Stimulated activated CD8-positive, alpha-beta memory T cell treated with anti-CD3 and anti-CD28 coated beads, Interleukin-15, amount 100 ng/mL, for 1 hour (primary cell): ENCODE measurements at places on chromosomes 5 and 9.

DNA sequence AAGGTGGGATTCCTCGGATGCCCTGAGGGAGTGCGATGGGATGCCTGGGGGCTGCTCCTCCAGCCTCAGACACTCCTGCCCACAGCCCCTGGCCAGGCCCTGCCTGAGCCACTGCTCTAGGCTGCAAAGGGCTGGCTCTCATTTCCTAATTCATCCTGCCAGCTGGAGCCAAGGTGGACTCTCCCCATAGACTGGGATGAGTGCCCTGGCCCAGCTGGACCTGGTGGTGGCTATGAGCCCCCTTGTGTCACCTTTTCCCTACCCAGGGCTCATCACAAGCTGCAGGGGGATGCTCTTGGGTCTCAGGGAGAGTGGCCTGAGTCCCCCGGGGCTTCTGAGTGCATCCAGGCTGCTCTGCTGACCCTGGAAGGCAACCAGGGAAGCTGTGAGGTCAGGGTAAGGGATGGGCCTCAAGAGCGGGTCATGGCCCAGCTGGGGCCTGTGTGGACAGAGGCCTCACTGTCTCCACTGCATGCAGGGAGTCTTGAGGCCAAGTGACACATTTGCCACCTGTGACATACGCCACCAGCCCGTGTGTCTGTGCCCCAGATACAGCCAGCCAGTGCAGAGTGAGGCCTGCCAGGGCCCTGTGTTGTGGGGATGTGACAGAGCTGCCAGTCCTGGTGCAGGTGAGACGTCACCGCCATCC is 102.7 kb upstream of the IER5L start:
- no peak for DNase-seq

- DNase-seq: no peak
Measured at GRCh38 chr5:163106098-163106497, 331.3 kb upstream of the CCNG1 start.

- DNase-seq: no peak
Measured at GRCh38 chr5:170892196-170892595, 30.4 kb downstream of the RANBP17 start.

DNA sequence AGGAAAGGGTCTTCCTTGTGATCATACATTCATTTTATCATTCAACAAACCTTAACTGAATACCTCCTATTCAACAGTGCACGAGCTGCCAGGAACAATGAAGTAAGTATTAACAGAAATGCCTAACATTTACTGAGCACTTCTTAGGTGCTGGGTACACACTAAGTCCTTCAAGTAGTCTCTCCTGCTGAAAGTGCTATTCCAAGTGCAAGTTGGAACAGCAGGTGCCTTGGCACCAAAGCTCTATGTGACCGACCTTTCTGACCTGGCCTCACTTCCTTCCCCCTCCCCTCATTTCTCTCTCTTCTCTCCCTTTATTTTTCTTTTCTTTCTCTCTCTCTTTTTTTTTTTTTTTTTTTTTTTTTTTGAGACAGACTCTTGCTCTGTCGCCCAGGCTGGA is 94.5 kb downstream of the GRIA1 start:
- no peak for DNase-seq

DNA sequence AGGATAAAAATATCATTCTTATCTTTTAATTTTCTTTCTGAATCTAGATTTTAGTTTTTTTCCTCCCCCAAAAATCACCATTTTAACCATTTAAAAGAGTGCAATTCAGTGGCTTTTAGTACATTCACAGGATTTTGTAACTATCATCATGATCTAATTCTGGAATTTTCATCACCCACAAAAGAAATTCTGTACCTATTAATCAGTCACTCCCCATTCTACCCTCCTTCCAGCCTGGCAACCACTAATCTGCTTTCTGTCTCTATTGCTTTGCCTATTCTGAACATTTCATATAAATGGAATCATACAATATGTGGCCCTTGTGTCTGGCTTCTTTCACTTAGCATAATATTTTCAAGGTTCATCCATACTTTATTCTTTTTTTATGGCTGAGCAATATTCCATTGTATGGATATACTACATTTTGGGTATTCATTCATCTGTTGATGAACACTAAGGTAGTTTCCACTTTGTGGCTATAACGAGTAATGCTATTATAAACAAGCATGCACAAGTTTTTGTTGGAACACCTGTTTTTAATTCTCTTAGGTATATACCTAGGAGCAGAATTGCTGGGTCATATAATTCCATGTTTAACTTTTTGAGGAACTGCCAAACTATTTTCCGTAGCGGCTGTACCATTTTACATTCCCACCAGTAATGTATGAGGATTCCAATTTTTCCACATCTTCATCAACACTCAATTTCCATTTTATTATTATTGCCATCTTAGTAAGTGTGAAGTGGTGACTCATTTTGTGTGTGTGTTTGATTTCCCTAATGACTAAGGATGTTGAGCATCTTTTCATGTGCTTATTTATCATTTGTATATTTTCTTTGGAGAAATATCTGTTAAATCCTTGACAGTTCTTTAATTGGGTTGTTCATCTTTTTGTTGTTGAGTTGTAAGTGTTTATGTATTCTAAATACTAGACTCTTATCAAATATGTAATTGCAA is 340.3 kb downstream of the CWC27 start:
- DNase-seq: no peak

GRCh38 chr9:114403153-114403756 is 15.5 kb upstream of the AKNA start:
- DNase-seq: no peak

DNA sequence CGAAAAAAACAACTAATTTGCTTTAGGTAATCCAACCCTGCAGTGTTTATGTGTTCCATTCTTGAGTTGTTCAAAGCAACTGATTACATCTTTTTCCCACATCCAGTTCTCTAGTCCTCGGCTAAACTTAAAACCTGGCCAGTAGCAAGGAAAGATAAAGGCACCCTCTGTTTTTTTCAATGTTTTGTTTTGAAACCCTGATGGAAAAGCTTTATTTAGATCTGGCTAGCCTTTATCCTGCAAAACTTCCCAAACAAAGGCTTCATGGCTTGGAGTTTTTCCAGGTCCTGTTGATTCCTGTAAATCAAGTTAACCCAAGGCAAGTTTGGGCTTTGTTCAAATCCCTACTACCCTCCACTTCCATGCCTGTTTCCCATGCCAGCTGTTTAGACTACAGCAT is 105.1 kb downstream of the CEMIP2 start:
- no peak for DNase-seq

DNA sequence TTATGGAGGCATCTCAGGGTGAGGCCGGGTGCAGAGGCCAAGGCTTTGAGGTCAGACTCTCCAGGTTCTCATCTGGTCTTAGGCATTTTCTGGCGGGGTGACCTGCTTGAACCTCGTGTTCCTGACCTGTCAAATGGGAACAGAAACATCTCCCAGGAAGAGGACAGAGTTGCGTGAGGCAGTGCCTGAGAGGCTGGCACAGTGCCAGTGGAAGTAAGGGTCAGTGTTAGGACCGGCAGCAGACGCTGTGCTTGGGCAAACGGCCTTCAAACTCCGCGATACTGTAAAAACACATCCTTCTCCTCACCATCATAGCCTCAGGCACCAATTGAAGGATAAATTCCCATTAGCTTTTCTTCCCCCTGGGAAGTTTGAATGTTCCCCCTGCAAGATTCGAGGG is 55.6 kb upstream of the FCN2 start:
- DNase-seq: no peak

GRCh38 chr9:114825126-114825795 is 19.4 kb upstream of the TNFSF15 start:
- no peak for DNase-seq

GRCh38 chr5:106522296-106522695 is 1148.4 kb downstream of the EFNA5 start:
- DNase-seq: no peak

- DNase-seq: no peak
Measured at GRCh38 chr9:16406526-16407225, 463.8 kb downstream of the BNC2 start.

- DNase-seq: no peak
Measured at GRCh38 chr9:33125461-33125860, 41.7 kb downstream of the B4GALT1 start.

- DNase-seq: no peak
Measured at GRCh38 chr5:116759860-116760640, 185.4 kb upstream of the SEMA6A start.

DNA sequence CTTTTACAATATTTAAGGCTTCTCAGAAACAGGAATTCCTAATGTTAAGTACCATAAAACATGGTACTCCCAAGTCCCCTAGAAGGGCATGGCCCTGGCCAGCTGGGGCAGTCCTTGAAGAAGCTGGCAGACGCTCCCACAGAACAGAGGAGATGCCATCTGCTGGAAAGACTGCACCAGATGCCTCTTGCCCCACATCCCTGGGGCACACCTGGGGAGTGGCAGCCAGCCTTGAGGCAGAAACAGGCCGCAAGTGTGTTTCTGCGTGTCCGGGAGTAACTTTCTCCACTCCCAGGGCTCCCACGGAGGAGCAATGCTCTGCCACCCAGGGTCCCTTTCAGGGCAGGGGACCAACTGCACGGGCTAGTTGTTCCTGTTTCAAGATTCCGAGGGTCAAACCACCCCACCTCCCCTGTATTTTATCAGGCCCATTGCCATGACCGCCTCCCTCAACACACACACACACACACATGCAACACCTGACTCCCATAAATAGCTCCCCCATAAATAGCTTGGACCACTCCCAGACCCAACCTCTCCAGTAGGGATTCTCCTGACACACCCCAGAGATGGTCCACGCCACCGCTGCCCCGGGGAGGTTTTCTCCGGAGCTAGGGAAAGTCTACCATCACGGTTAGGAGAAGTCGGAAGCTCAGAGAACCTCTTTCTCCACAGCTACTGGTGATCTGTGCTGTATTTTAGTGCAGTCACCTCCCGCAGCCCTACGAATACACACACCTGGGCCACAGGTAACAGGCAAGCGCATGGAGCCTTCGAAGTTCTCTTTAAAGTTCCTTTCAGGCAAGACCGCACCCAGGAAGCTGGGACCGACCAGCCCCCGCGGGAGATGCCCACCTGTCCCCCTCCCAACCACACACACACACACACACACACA is 1.5 kb downstream of the SPOCK1 start:
- no peak for DNase-seq

DNA sequence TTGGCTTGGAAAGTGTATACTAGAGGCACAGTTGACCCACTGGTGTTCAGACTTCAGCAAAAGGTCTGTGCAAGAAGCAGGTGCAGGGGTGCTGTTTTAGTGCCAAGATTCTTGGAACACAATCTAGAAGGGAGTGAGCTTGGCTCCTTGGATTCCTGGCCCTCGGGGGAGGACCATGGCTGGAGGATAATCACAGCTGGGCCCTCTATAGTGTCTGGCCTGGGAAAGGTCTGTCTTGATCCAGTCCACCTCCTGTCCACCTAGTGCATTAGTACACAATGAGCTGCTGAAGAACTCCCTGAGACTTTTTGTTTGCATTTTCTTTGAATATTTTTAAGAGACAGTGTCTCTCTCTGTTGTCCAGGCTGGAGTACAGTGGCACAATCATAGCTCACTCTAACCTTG is 50.4 kb upstream of the PLPP1 start:
- no peak for DNase-seq

DNA sequence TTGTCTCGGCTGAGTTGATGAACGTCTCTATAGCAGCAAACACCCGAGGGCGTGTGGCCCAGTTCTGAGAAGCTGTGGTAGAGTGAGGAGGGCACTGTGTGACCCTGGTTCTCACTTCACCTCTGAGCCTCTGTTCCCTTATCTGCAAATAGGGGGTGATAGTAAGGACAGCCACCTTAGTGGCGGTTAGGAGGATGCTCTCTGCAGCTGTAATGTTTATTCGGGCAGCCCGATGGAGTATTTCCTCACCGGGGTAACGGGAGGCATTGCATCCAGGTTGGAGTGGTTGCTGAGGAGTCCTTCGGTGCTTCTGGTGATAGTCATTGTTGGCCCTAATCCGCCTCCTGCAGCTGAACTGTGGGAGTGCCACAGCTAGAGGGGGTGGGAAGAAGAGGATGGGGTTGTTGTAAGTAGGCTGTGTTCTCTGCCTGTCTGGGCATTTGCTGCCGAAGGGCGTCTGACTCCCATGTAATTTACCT is 13.9 kb downstream of the PRRC2B start:
- peak; percentile 16 for DNase-seq

- DNase-seq: no peak
Measured at GRCh38 chr5:180399401-180400215, 46.5 kb upstream of the GFPT2 start.

GRCh38 chr5:90223756-90224155 is 185.8 kb downstream of the CETN3 start:
- DNase-seq: no peak

- no peak for DNase-seq
Measured at GRCh38 chr5:1799110-1799601, 481 bp downstream of the MRPL36 start.

DNA sequence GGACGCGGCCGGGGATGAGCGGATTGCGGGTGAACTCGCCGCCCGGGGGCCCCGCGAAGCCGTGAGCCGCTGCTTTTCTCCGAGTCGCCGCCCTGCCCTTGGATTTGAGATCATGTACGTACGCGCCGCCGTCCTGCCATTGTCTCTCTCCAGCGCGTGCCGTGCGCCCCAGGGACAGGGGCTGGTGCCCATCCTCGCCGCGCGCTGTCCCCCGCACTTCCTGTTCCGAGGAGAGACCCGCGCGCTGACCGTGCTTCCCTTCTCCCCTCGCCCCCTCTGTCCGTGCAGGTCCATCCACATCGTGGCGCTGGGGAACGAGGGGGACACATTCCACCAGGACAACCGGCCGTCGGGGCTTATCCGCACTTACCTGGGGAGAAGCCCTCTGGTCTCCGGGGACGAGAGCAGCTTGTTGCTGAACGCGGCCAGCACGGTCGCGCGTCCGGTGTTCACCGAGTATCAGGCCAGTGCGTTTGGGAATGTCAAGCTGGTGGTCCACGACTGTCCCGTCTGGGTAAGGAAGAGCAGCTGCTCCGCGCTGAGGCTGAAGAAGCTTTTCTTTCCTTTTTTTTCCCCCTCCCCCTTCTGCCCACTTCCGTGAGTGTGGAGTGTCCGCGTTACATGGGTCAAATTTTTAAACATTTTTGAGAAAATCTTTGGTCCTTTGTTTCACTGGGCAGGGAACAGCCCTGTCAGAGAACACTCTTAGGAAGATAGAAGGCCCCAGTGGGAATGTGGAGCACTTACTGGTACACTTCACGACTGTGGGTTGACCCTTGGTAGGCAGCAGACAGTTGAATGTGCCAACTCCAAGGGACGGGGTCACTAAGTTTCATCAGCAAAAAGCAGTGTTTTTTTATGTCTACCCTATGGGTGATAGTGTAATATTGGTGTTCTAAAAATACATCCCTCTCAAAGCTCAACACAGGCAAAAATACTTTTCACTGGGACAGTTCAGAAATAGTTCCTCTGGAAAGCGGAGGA is 727 bp downstream of the RHOBTB3 start:
- no peak for DNase-seq

DNA sequence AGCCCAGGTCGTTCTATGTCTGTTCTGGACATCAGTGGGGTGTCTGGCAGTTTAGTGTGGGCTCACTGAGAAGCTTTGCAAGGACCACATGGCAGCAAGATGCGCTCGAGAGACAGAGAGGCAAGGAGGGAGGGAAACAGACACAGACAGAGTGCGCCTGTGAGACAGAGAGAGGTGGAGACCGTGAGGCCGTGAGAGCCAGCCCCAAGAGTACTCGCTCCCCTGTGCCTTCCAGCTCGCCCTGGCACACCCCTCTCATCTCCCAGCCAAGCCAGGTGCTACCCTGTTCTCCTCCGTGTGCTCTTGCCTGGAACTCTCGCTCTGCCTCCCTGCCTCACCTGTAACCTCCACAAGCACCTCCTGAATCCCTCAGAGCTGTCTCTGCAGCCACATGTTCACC is 106.8 kb downstream of the EHMT1 start:
- DNase-seq: no peak
